NCI-H2029 treated with DMSO at 0.1 percent for 48 hours (cell line): ENCODE measurements at places on chromosomes 2 and 18.

GRCh38 chr2:105678346-105678745, 66.4 kb upstream of the NCK2 start:
- no peak for DNase-seq

DNA sequence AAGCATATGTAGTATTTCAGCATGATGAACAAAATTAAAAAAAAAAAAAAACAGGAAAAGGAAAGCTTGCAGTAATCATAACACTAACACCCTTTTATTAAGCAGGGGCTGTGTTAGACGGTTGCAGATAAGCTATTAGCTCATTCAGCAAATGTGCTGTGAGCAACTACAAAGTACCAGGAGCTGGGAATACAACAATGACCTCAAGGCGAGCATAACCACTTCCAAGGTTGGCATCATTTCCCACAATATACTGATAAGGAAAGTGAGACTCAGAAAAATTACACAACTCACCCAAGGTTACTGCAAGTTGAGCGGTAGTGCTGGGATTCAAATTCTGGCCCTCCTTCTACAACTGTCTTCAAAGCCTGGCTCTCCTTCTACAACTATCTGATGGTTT, 38.2 kb upstream of the ACTR3 start:
- DNase-seq, result no peak

DNA sequence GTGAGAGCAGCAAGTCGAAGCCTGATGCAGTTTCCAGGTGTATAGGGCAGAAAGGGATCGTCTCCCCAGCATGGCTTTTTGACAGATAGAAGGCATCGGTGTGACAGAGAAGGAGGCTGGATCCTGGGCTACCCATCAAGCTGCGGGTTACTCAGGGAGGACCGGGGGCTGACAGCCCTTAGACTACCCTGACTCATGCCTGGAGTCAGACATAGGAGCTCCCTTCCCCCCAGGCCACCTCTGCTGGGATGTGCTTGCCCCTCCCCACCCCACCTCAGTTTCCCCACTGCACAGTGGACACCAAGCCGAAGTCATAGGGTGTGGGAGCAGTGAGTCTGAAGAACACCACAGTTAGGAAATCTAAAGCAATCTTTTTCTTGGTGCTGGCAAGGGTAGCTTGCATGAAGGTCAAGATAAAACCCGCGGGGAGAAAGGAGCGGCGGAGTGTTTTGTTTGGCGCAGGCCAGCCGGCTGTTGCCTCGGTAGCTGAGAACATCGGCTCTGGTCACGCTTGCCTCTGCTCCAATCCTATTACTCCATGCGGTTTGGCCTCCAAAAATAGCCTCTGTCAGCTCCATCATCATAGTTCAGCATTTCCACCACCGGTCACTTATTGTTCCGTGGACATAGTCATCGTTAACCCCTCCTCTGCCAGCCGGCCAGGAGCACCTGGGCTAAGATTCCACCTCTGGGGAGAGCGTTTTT, 169.2 kb upstream of the GLI2 start:
- DNase-seq, result no peak

DNA sequence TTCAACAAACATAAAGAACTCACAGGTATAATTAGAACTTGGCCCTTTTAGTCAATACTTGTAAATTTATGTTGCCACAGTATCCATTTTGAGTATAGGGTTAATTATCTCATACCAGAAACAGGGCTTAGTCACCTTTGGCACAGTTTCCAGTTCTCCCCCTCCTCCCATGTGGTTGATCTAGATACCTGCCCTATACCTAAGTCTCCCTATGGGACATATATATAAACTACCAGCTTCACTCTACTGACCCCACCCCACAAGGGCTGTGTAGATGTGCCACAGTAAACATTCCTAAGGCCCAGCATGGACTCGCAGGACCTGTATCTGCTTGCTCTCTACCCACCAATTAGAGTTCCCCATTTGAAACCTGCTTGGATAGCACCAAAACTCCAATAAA, 371.7 kb upstream of the RND3 start:
- no peak for DNase-seq

GRCh38 chr2:12762976-12763375, 46.2 kb downstream of the TRIB2 start:
- DNase-seq, result no peak

- DNase-seq, result no peak
These were observed 312.5 kb downstream of the MYCN start for GRCh38 chr2:16252891-16253290.

DNA sequence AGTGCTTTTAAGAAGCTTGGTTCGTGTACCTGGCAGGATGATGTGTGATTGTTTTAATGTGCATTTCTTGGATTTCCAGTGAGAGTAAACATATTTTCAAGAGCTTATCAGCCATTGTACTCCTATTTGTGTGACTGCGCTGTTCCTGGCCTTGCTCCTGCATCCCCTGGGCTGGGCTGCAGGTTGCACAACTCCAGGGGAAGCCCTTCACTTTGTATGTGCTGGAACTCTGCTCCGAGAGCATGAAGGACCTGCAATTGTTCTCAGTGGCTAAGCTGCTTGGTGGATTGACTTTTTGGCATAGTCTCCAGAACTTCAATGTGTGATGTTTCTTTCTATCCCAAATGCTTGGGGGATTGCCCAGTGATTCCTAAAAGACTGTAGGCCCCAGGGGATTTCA, 18.8 kb downstream of the ATP6V1C2 start:
- DNase-seq, result no peak

GRCh38 chr18:72539901-72540300, 4.2 kb downstream of the CBLN2 start:
- no peak for DNase-seq

- DNase-seq, result no peak
These were observed 909.9 kb upstream of the CHAC2 start for GRCh38 chr2:52857722-52858121.

- DNase-seq, result no peak
These were observed 74.0 kb downstream of the AGAP1 start for GRCh38 chr2:235567842-235568241.

DNA sequence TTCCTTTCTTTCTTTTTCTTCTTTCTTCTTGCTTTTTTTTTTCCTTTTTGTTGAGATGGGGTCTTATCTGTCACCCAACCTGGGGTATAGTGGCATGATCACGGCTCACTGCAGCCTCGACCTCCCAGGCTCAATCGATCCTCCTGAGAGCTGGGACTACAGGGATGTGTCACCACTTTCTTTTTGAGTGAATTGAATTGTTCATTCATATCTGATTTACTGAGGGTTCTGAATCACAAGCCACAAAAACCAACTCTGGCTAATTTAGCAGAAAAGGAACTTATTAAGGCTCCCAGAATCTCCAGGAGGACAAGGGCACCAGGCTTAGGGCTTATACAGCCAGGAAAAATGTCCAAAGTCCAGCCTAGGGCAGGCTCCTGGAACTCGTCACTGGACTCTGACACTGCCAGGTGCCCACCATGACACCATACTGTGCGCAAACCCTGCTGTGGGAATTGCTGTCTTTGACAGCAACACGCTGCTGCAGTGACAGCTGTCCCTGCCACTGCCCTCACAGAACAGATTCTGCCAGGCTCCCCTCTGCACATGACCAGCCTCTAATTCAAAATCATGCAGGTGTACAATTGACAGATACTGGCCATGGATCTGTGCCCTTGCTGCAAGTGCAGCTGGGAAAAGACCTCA, 42.9 kb upstream of the EML6 start:
- no peak for DNase-seq

DNA sequence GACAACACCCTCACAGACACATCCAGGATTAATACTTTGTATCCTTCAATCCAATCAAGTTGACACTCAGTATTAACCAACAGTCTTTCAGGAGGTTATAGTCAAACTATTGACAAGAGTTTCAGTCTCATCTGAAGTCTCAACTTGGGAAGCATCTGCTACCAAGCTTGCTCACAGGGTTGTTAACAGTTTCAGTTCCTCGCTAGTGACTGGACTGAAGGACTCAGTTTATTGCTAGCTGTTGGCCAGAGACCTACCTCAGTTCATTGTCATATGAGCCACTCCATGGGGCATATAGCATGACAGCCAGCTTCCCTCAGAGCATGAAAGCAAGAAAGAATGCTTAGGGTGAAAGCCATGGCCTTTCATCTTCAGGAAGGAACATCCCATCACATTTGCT, 228.6 kb downstream of the EPHA4 start:
- no peak for DNase-seq

GRCh38 chr18:50338122-50338521, 36.7 kb upstream of the SKA1 start:
- DNase-seq, result no peak

DNA sequence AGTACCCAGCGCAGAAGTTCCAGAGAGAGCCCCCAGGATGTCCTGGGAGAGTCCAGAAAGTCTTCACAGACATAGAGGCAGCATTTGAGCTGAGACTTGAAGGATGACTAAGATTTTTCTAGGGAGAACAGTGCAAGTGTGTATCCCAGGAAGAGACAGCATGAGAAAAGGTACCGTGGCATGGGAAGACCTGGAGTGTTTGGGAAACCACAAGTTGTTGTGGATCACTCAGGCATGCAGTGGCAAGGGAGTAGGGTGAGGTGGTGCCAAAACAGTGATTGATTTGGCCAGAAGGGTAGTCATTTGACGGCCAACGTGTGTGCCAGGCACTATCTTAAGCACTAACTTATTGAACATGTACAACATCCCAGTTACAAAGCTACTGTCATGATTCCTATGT, 24.5 kb upstream of the KCNK3 start:
- DNase-seq, result no peak
